ENCODE measurements at places on chromosomes 6 and 20.

- no peak for DNase-seq
Observed at GRCh38 chr20:8631271-8631670, 437.6 kb upstream of the PLCB4 start.

- no peak for DNase-seq
Observed at GRCh38 chr6:170074435-170074834, 216.4 kb downstream of the DLL1 start.

DNA sequence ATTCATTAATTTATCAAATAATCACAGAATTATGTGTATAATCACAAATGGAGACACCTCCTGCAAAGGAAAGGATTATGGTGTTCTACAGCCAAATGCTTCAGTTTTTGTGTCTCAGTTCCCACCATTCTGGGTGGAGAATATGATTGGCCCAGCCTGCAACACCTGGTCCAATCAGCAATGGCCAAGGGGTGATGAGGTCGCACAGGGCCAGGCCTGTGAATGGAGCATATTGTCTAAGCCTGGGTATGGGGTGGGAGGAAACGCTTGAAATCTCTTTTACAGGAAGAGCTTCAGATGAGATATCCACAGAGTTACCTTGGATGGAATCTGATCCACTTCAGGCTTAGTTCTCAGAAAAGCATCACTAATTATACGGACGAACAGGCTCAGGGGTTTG lies 271.6 kb downstream of the DHX35 start:
- DNase-seq: no peak

GRCh38 chr6:80793411-80793810 lies 686.9 kb downstream of the BCKDHB start:
- DNase-seq: no peak

- DNase-seq: no peak
Observed at GRCh38 chr20:17893445-17893844, 75.1 kb downstream of the SNX5 start.

- no peak for DNase-seq
Observed at GRCh38 chr6:124873066-124873410, 89.2 kb upstream of the RNF217 start.

GRCh38 chr6:157182503-157183264 lies 140.6 kb downstream of the TMEM242 start:
- no peak for DNase-seq

GRCh38 chr6:122694075-122694474 lies 83.9 kb downstream of the PKIB start:
- DNase-seq: no peak

- DNase-seq: no peak
Observed at GRCh38 chr6:66198062-66198624, 491.1 kb upstream of the EYS start.

- DNase-seq: no peak
Observed at GRCh38 chr20:48142516-48142773, 357.2 kb upstream of the SULF2 start.

- DNase-seq: no peak
Observed at GRCh38 chr6:11785415-11785773, 6.8 kb upstream of the ADTRP start.

DNA sequence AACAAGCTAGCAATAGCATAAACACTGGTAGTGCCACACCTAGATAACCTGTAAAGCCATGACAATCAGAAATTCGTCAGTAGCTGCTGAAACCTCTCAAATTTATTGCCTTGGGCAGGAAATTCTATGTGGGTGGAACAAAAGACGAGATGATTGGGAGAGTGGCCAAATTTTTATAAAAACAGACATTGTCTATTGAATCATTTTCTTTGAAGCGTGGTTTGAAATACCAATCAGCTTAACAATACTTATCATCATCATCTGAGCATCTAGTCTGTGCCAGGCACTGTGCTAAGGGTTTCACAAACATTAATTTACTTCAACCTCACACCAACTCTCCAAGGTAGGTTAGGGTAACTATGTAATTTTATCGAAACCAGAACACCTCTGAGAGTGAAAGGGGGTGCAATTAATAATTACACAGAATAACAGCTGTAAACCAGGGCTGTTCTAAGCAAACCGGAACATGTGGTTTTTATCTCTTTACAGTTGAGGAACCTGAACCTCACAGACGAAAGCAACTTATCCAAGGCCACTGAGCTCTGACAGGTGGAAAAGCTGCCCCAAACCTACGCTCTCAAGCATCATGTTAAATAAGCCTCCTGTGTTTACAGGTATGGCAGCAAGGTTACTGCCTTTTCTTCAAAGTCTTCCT lies 43.4 kb downstream of the NHSL1 start:
- DNase-seq: no peak

DNA sequence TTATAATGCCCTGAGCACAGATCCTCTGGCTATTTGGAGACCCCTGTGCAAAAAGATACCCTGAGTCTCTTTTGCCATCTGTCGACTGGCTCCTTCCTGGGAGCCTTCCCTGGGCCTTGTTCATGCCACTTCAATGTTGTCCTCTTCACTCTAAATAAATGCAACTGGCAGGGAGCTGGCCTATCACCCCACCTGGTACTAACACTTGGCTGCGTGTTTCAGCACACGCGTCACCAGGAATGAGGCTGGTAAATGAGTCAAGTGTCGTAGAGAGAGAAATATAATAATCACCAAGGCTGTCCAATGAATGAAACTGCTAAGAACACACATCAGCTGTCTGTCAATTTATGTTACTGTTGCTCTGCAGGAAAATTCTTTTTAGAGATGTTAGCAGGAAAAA lies 374.6 kb upstream of the JARID2 start:
- DNase-seq: no peak

DNA sequence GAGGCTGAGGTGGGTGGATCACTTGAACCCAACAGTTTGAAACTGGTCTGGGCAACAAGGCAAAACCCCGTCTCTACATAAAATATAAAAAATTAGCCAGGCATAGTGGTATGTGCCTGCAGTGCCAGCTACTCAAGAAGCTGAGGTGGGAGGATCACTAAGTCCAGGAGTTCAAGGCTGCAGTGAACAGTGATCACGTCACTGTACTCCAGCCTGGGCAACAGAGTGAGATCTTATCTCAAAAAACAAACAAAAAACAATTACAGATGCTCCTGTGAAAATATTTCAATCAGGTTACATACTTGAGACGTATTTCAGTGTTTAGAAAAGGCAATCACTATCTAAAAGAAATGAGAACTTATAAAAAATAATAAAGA lies 33.8 kb downstream of the RANBP9 start:
- no peak for DNase-seq

DNA sequence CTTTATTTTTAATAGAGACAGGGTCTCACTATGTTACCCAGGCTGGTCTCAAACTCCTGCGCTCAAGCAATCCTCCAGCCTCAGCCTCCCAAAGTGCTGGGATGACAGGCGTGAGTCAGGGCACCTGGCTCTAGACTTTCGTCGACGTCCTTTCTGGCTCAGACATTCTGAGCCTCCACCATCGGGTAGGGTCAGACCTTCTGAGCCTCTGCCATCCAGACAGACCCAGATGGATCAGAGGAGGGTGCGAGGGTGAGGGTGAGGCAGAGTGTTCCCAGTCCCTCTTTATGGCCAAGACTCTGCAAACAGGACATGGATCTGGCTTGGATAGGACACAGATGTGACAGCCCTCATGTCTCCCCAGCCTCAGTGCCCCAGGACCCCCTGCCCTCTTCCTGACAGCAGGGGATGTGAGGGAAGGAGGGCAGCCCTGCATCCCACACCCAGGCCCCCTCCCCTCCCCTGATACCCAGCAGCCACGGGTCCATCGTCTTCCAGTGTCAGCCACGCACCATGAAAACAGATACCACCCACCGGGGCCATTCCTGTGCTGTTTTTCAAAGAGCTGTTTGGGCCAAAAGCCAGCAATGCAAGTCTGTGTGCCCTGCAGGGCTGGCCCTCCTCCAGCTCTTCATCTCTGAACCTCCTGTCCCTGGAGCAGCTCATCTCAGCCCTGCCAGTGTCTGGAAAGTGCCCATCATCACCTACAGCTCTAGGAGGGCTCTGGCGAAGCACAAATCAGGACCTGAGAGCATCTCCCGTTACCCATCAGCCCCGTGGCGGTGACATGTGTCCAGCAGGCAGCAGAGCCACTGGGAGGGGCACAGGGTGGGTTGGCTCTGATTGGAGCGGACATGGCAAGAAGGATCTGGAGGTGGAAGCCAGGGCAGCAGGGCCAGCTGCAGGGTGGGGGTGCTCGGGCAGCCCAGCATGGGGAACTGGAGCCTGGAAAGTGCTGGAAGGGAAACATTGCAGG lies 208.4 kb downstream of the PREX1 start:
- DNase-seq: no peak

GRCh38 chr6:33824461-33825154 lies 20.8 kb upstream of the MLN start:
- no peak for DNase-seq

- DNase-seq: peak; percentile 4
Observed at GRCh38 chr6:90677440-90677839, 90.6 kb upstream of the MAP3K7 start.

GRCh38 chr6:6930223-6930880 lies 177.4 kb upstream of the RREB1 start:
- no peak for DNase-seq

GRCh38 chr20:38726804-38727606 lies 2.7 kb downstream of the SLC32A1 start:
- no peak for DNase-seq

- no peak for DNase-seq
Observed at GRCh38 chr6:2581611-2582010, 169.1 kb downstream of the MYLK4 start.

DNA sequence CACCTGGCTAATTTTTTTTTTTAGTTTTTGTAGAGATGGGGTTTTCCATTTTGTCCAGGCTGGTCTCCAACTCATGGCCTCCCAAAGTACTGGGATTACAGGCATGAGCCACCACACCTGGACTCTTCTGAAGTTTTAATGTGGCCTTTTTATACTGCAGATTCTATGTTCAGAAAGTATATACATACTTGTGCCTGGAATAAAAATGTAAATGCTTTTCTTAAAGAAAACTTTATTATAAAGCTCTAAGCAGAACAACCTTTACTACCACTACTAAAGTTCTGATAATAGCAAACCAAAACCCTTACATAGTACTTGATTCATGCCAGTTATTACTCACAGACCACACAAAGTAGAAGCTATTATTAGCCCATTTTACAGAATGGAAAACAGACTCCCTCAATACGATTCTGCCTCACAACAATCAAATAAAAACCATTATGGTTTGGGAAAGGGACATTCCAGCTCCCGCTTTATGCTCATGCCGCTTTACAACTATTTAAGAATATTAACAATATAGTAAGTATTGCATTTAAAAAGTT lies 5.3 kb downstream of the PHIP start:
- no peak for DNase-seq

DNA sequence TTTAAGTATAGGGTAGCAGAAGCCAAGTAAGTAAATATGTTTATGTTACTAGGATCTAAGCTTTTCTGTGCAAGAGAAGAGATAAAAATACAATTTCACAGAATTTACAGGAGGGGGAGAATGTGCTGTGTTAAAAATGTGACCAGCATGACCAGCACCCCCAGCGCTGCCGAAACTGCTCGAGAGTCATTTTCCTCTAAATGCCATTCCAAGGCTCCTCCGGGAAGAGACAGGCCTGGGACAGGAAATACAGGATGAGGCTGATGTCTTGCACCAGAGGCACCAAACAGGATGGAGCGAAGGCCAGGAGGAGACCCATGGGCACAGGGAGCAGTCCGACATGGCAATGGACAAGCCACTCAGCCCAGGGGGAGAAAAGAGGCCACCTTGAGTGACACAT lies 21.1 kb downstream of the TAF4 start:
- no peak for DNase-seq

DNA sequence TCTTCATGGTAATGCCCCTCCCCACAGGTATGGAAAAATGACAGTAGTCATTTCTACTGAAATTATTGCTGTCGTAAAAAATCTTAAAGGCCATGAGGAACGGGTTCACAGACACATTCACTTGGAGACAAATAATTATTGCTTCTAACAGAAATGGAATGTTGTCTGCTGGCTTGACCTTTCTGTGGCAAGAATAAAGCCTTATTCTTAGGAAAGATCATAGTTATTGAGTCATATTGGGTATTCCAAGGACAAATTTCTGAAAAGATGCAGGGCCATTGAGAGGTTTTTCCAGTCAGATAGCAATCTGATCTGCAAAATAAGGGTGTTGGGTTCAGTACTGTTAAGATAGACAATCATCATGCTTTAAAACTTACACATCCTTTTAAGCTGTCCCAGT lies 29.2 kb downstream of the AKAP7 start:
- no peak for DNase-seq
